ENCODE measurements at places on chromosomes 7 and 10.
A peak's percentile ranks its signal among the peaks of the same experiment; 100 is the strongest.

GRCh38 chr7:51705701-51706100 is 389.1 kb upstream of the COBL start:
- DNase-seq, result no peak

GRCh38 chr7:1246871-1247526 is 14.3 kb downstream of the UNCX start:
- DNase-seq, result no peak

DNA sequence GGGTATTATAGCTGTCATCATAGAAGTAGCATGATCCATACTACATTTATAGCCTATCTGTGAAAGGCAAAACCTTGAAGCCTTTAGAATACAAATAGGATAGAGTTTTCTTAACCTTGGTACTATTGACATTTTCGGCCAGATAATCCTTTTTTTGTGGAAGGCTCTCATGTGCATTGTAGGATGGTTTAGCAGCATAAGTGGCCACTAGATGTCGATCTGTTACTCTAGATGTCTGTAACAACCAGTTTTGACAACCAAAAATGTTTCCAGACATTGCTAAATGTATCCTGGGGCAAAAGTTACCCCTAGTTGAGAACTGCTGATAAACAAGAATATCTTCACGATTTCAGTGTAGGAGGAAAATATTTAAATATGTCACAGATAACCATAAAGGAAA is 319.4 kb upstream of the GALNT17 start:
- DNase-seq, result no peak

DNA sequence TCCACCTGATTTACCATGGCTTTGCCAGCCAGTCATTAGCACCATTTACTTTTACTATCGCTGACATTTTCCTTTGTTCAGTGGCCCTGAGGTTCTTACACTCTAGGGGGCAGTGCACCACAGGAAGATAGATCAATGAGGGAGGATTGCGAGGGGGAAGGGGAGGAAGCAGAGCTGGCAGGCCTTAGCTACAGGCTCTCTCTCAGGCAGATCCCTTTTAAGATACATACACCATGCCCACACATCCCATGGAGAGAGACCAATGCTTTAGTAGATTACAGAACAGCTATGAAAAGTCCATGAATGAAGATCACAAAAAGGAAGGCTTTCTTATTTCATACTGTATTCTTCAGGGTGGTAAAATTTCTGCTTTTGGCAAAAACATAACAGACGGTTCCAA is 47.4 kb downstream of the DENND11 start:
- peak; percentile 56 for DNase-seq

- DNase-seq, result peak; percentile 76
Observed at GRCh38 chr10:110398419-110399105, 93.8 kb upstream of the SMNDC1 start.

Data from left colon (tissue), 2 donors.